Right renal cortex interstitium (tissue), 3 donors: ENCODE measurements at places on chromosomes 13 and 19. TPM values are rescaled to one million over a fixed set of nuclear protein-coding genes. Genes with fewer than 3 reads are reported as not detected.

HCST gene
- polyA plus RNA-seq: 2.7 TPM

AKAP8L gene
- 93.0 TPM for polyA plus RNA-seq

FXYD3 gene
- 26.7 TPM for polyA plus RNA-seq

CGB7 gene
- polyA plus RNA-seq: 0.78 TPM

ZNF700 gene
- polyA plus RNA-seq: 17.5 TPM

SPRED3 gene
- polyA plus RNA-seq: 1.1 TPM
